ENCODE measurements at places on chromosomes 2 and 18. TPM values are rescaled to one million over a fixed set of nuclear protein-coding genes. Genes with fewer than 3 reads are reported as not detected.

- no peak for DNase-seq
Measured at GRCh38 chr2:217076657-217077232, 216.9 kb upstream of the TNP1 start.

- no peak for DNase-seq
Measured at GRCh38 chr2:222424729-222425671, 657 bp downstream of the SGPP2 start.

DNA sequence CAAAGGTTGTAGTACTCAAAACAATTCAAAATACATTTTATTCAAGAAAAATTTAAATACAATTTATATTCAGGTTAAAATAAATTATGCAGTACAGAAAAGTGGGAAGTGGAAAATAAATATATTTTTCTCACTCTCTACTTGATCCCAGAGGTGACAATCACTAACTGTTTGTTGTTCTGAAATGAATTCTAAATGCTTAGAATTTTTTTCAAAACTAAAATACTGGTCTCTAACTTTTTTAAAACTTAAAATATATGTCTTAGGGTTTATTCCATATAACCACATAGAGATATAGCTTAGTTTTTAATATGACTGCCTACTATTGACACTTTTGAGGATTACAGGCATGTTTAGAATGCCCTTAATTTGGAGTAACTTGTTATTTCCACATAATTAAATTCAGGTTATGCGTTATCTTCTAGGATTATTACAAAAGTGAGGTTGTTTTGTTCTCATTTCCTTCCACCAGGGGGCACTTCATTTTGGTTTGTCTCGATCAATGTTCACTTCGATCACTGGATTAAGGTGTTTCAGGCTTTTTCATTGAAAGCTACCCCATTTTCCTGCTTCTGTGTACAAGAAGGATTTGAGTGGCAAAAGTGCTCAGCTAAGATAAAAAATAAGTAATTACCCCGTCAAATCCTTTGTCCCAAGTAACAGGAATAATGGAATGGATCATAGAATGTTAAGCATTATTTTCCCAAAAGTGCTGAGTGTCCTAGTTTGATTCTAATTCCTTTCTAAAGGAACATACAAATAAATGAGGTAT lies 27.1 kb upstream of the TFPI start:
- DNase-seq: no peak

Gene LRP2
- total RNA-seq: 0.09 TPM

- DNase-seq: peak; percentile 61
Measured at GRCh38 chr2:218217360-218218267, 625 bp downstream of the ARPC2 start.

DNA sequence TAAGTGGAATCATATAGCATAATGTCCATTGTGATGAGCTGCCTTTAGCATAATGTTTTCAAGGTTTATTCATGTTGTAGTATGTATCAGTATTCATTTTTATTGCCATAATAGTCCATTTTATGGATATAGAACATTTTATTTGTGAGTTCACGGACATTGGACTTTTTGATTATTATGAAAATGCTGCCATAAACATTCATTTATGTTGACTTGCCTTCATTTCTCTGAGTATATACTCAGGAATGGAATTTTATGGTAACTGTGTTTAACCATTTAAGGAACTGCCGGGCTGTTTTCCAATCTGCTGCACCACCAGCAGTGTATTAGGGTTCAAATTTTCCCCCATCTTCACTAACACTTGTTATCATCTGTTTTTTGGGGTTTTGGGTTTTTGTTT lies 12.2 kb downstream of the CREB1 start:
- DNase-seq: no peak

Gene GKN1
- total RNA-seq: not detected

GRCh38 chr2:76009484-76009883 lies 298.8 kb upstream of the GCFC2 start:
- DNase-seq: no peak

GRCh38 chr2:29749843-29750242 lies 171.5 kb downstream of the ALK start:
- DNase-seq: no peak

DNA sequence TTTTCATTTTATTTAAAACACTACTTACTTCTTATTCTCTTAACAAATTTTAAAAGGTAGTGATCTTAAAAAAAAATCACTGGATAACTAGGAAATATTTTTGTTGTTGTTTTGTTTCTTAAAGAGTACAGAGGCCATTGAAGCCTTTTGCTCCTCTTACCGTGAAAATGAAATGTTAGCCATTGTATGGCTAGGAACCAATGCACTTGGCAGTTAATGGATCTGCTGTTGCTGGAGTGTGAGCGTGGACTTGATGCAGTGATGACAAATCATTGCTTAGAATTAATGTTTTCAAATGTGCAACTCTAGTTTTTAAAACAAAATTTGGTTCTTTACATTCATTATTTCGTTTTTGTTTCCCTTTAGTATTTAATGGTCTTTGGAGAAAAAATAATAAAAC lies 162.3 kb downstream of the HAUS1 start:
- no peak for DNase-seq

DNA sequence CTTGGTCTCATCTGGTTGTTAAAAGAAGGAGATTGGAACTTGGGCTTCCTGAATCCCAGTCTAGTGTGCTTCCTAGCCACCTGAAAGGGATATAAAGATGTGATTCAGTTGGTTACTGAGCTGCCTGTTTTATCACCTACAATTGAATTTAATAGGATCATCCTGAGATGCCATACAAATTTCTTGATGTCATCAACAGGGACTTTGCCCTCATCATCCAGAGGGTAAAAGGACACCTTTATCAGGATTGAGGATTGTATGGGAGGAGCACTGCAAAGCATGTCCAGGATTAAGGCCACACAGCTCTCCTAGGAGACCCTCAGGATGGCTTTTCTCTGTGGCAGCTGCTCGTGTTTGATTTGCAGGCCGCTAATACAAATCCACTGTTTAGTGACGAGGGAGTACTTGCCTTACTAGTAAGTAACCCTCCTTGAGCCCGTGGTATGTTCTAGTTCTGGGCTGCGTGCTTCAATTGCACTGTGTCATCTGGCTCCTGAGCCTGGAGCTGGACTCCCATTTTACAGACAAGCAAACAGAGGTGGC lies 28.6 kb downstream of the SH3RF3 start:
- DNase-seq: no peak

DNA sequence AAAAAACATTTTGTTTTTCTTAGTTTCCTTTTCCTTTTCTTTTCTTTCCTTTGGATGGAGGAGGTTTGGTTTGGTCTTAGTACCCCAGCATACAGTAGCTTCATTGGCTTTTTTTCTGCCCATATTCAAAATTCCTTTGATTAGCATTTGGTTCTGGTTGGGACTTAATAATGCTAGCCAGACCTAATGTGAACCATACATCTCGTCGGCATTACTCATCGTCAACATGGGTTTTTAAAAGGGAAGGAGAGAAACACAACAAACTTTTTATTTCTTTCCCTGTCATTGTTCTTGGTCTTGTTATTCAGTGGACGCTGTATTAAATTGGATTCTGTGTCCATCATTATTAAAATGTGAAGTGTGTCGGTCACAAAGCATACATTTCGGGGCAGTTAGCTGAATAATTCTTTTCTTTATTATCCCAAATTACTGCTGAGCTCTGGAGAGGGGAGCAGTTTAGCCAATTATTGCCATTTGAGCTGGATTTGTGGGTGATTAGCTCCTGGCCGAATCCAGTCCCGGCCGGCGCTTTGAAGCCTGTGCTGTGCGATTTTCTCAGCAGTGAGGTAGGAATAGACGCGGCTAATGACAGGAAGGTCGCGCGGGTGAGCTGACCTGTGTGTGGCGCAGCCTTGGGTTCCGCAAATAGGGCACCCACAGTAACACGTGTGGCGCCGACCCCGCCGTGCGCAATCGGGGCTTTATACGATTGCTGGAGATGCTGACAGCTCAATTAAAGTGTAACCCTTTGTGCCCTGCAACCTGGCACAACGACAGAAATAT lies 303.3 kb downstream of the GBX2 start:
- DNase-seq: no peak

Gene IL1B
- not detected for total RNA-seq

DNA sequence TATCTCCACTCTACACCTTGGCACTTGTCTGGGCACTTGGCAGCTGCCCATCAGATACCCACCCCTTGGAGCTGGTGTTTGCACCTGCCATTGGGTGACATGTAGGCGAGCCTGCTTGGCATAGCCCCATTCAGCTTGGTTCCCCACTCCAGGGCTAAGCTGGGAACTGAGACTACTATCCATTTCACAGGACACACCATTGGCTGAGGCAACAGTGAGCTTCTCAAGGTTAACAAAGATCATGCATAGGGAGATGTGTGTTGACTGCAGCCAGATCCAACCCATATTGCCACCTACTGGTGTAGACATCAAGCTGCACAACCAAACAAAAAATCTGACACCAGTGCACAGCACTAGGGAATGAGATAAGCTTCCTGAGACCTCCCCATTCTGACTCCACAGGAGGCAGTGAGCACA lies 1389.8 kb upstream of the TMEFF2 start:
- no peak for DNase-seq

DNA sequence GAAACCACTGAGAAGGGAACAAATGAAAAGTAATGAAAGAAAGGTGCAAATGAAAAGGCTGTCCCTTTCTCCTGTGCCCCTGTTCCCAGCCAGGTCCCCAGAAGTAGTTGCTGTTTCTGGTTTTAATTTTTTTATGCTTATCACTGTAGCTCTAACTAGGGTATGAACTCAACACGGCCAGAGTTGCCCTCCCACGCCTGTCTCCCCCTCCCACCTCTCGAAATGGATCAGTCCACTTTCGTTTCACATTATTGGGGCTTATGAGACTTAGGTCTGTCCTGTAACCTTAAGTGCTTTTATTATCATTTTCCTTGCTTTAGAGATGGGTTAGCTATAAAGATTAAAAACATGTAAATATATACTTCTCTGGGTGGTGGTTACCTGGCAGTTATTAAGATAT lies 8.6 kb downstream of the RBFA start:
- DNase-seq: no peak

- no peak for DNase-seq
Measured at GRCh38 chr18:42929181-42929580, 186.3 kb downstream of the RIT2 start.

DNA sequence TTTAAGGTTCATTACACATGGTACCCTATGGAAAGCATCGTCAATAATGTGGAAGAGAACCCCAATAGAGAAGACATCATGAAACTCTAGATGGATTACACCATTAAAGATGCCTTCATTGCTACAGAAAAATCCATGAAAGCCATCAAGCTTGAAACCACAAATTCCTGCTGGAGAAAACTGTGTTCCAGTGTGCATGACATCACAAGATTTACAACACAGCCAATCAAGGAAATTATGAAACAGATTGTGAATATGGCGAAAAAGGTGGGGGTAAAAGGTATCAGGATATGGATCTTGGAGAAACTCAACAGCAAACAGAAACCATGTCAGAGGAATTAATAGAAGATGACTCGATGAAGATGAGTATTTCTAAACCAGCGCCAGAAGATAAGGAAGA lies 200.0 kb downstream of the SLC4A10 start:
- no peak for DNase-seq

GRCh38 chr2:73386894-73387636 lies 1.4 kb downstream of the ALMS1 start:
- no peak for DNase-seq

DNA sequence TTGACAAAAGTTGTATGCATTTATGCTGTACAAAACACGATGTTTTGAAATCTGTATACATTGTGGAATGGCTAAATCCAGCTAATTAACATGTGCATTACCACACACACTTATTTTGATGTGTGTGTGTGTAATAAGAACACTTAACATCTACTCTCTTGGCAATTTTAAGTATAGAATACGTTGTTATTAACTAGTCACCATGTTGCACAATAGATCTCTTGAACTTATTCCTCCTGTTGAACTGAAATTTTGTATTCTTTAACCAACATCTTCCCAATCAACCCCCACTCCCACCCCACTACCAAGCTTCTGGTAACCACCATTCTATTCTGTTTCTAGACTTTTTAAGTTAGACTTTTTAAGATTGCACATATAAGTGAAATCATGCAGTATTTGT lies 16.3 kb upstream of the SP3 start:
- no peak for DNase-seq

GRCh38 chr2:43943809-43944452 lies 51.9 kb downstream of the LRPPRC start:
- DNase-seq: no peak

Gene SALL3
- total RNA-seq: not detected

Gene GALNT1
- total RNA-seq: 39.3 TPM

Gene ZNF385B
- total RNA-seq: not detected

GRCh38 chr2:2706306-2706705 lies 375.2 kb upstream of the MYT1L start:
- no peak for DNase-seq

GRCh38 chr2:232761301-232761907 lies 15.0 kb downstream of the KCNJ13 start:
- peak; percentile 25 for DNase-seq

Gene IRS1
- 1.9 TPM for total RNA-seq

- no peak for DNase-seq
Measured at GRCh38 chr18:62458346-62458745, 64.5 kb upstream of the ZCCHC2 start.

Gene CD207
- not detected for total RNA-seq

- no peak for DNase-seq
Measured at GRCh38 chr2:8953525-8953924, 50.0 kb downstream of the MBOAT2 start.

DNA sequence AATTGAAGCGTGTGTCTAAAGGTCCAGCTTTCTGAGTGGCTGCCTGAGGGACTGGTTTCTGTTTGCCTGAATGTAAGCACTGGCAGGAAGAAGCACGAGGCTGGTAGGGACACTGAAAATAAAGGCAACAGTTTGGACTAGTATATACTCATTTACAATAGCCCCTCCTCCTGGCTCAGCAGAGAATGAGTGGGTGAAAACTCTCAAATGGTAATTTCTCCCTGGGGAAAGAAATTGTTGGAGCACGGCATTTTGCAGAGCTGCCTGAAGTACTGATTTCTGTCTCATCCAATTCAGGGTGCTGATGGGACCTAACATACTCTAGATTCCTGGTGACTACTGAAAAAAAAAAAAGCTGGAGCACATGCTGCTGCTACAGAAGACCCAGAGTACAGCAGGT lies 17.3 kb upstream of the SPP2 start:
- no peak for DNase-seq

DNA sequence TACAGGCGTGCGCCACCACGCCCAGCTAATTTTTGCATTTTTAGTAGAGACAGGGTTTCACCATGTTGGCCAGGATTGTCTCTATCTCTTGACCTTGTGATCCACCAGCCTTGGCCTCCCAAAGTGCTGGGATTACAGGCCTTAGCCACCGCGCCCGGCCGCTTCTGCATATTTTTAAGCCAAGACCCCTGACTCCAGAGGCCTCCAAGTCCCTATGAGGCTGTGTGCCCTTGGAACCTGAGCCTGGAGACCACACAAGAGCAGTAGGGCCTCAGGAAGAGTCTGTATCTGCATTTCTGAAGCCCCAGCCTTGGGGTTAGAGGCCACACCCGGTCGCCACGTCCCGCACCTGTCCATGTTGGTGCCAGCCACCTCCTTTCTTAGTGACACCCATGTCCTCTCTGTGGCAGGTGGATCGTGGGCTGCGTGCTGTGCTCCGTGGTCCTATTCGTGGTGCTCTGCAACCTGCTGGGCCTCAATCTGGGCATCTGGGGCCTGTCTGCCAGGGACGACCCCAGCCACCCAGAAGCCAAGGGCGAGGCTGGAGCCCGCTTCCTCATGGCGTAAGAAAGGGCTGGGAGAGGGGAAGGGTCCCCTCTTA lies 5.3 kb downstream of the PROM2 start:
- DNase-seq: no peak

Gene CNNM4
- 10.1 TPM for total RNA-seq
